Naive thymus-derived CD4-positive, alpha-beta T cell (primary cell): ENCODE measurements at places on chromosomes 13 and 19. TPM values are rescaled to one million over a fixed set of nuclear protein-coding genes. Genes with fewer than 3 reads are reported as not detected.
A peak's percentile ranks its signal among the peaks of the same experiment; 100 is the strongest.

KIR3DL2 gene
- 6.1 TPM for total RNA-seq

ACTN4 gene
- total RNA-seq, result 54.4 TPM

DNA sequence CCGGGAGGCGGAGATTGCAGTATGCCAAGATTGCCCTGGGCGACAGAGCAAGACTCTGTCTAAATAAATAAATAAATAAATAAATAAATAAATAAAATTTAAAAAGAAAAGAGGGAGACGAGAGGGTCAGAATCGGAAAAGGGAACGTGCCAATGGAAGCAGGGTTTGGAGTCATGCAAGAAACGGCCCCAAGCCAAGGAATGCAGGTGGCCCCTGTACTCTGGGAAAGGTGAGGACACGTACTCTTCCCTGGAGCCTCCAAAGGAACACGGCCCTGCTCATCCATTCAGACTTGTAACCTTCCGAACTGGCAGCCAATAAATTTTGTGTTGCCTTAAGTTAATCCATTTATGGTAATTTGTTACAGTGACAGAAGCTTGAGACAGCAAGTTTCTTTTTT lies 19.9 kb upstream of the PNMA8C start:
- no peaks in the 10 kb centered on the region for H3K4me1 ChIP-seq
- H3K36me3 ChIP-seq, result no peaks in the 10 kb centered on the region
- no peak for DNase-seq
- H3K4me3 ChIP-seq, result no peak overlapping the region

DNA sequence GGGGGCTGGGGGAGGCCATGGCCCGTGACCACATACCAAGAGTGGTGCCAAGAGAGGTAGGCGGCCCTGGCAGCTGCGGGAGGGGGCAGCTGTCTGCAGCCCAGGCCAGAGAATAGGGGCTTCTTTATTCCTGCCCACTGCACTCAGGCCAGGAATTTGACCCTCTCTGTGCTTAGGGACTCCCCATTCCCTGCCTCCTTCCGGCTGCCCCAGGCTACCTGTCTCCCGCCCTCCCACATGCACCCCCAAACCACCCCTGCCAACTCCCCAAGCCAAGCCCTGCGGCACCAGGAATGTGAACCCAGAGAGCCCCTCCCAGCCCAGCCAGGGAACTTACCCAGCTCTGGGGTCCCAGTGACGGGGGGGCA lies 687 bp downstream of the PLEKHA4 start:
- H3K4me1 ChIP-seq, result peaks cover 4% of the 10 kb centered on the region
- no peak overlapping the region for H3K27ac ChIP-seq
- DNase-seq, result no peak

PDX1 gene
- not detected for total RNA-seq

- DNase-seq, result no peak
- H3K36me3 ChIP-seq, result no peaks in the 10 kb centered on the region
- H3K27me3 ChIP-seq, result no peaks in the 10 kb centered on the region
- H3K4me3 ChIP-seq, result no peak overlapping the region
- H3K27ac ChIP-seq, result no peak overlapping the region
These were observed 5.2 kb upstream of the CEBPG start for GRCh38 chr19:33368074-33368864.

DDA1 gene
- 40.6 TPM for total RNA-seq

CHST8 gene
- total RNA-seq, result not detected

ZNF823 gene
- 6.4 TPM for total RNA-seq

MCF2L gene
- 0.38 and 0.51 TPM in 2 replicates for total RNA-seq

DNA sequence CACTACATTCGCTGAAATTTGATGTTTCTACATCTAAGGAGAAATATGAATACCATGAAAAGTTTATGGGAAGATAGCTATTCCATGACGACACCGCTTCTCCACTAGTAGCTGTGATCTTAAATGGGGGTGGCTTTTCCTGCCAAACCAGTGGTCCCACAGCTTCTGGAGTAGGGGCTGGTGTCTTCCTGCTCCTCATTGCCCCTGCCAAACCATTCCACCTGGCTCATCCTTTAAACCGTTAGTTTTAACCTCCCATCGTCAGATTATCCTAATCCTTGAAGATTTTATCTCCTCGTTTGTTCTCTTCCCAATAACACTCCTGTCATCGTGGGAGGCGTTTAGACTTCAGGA lies 568 bp upstream of the ZNF230 start:
- no peaks in the 10 kb centered on the region for H3K27me3 ChIP-seq
- H3K36me3 ChIP-seq, result no peaks in the 10 kb centered on the region
- peak overlapping the region; percentile 80 for H3K27ac ChIP-seq
- no peaks in the 10 kb centered on the region for H3K4me1 ChIP-seq

DNAAF3 gene
- total RNA-seq, result not detected

DNA sequence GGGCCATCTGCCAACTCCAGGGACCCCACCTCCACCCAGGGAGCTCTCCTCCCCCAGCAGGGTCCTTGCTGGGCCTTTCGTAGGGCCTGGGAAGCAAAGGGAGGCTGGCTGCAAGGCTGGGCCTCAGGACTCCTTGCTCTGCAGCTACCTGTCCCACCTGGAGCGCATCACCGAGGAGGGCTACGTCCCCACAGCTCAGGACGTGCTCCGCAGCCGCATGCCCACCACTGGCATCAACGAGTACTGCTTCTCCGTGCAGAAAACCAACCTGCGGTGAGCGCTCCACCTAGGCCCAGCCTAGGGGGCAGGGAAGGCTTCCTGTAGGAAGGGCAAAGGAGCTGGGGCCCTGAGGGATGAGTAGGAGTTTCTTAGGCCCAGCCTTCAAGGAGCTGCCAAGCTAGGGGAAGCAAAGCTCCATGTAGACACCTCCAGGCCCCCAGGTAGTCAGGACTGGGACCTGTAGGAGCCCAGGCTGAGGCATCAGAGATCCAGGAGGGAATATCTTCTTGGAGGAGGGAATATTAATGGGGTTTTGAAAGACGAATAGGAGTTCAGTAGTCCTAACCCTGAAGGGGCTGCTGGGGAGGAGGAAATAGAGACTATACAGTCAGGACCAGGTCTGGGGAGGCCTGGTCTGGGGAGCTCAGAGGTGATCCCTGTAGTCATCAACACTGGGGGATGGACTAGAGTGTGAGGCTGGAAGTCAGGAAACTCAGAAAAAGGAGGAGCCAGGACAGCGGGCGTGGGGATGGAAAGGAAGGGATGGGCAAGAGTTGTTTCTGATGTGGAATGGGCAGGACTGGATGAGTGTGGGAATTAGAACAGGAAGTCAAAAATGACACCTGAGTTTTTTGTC lies 16.0 kb downstream of the GNA15 start:
- no peaks in the 10 kb centered on the region for H3K27me3 ChIP-seq
- DNase-seq, result no peak
- no peak overlapping the region for H3K27ac ChIP-seq

TMEM238 gene
- 13.1 and 15.7 TPM in 2 replicates for total RNA-seq
